ENCODE measurements at places on chromosomes 16 and 17.

DNA sequence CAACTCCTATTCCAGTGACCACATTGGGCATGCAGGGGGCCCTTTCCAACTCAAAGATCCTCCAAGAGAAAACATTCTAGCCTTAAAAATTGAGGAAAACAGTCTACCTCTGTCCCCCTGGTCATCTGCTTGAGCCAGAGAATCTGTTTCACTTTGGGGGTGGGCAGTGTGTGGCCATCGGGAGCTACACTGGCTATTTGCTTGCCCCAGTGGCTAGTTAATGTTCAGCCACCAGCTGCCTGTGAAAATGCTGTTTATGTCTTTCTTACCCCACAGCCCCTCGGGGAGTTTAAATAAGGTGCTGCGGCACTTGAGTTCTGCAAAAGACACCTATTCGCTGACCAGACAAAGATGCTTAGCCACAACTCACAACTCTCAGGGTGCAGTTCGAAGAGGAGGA lies 43.4 kb downstream of the GNAO1 start:
- no peak for DNase-seq

DNA sequence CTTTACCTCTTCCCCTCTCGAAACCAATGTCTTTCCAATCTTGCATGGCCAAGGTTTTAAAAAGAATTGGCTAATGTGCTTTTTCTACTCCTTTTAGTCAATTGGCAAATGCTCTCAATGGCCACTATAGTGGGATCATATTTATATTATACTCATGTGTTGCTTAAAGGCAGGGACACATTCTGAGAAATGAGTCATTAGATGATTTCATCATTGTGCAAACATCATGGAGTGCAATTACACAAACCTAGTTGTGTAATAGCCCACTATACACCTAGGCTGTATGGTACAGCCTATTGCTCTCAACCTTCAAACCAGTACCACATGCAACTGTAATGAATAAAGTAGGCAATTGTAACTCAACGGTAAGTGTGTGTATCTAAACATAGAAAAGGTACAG lies 180.9 kb downstream of the HS3ST3A1 start:
- no peak for DNase-seq

DNA sequence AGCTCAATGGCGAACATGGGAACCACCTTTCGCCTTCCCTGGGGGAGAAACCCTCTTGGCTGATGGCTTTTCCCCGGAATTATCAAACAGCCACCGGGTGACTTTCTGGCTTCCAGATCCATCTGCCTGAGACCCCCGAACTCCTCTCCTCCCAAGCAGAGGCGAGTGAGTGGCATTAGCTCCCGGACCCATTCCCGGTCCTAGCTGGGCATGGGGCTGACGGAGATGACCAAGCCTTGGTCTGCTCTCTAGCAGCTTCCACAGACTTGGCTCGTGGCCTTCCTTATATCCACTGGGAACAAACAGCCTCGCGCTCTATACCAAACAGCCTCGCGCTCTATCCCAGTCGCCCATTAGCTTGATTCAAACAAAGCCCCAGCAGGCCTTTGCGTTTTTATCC lies 62.4 kb downstream of the CCDC182 start:
- no peak for DNase-seq

DNA sequence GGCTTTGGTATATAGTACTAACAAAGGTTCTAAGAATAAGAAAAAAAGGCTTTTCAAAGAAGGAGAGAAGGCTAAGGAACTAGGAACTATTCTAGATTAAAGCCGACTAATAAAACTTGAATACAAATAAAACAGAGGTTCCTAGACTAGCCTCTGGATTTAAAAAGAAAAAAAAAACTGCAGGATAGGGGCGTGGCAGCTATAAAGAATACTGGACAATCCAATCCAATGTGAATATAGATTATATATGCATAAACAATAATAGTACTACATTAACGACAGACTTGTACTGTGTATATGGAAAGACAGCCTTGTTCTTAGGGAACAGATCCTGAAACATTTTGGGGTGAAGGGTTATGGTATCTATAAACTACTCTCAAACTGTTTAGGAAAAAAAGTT lies 23.9 kb upstream of the ANKFY1 start:
- DNase-seq: no peak

GRCh38 chr17:82605939-82606600 lies 42.2 kb downstream of the WDR45B start:
- DNase-seq: no peak

DNA sequence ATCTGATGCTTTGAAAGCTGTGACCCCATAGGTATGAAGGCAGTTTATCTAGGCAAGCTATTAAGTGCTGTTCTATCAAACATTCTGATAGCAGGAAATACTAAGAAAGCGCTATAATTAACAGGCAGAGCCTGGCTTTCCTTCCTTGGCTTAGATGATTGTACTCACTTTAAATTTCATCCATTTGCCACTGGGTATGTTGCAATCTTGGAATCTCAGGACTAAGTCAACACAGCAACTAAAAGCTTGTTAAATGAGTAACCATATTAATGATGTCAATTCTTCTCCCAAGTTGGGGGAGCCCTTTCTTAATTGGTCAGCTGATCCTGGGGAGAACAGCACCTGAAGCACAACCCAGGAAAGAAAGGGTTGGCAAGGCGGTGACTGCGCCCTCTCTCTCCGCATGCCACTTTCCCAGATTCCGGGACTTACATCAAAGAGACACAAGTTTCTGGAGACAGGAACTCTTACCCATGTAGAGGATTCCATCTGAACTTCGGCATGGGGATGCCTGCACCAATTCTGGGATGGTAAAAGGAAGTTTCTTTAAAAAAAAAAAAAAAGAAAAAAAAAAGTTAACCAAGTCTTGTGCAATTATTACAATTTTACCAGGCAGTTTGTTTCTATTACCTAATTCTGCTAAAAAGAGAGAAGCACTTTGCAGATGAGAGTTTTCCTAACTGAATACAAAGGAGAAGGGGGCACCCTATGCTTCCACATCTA lies 54.4 kb upstream of the ICAM2 start:
- DNase-seq: no peak

- no peak for DNase-seq
These were observed 22.8 kb downstream of the OMG start for GRCh38 chr17:31274252-31274651.

GRCh38 chr17:19725486-19725885 lies 9.1 kb upstream of the SLC47A2 start:
- no peak for DNase-seq

GRCh38 chr17:40722241-40722640 lies 18.7 kb upstream of the KRT24 start:
- no peak for DNase-seq

GRCh38 chr16:54437921-54438320 lies 151.3 kb upstream of the IRX3 start:
- no peak for DNase-seq

DNA sequence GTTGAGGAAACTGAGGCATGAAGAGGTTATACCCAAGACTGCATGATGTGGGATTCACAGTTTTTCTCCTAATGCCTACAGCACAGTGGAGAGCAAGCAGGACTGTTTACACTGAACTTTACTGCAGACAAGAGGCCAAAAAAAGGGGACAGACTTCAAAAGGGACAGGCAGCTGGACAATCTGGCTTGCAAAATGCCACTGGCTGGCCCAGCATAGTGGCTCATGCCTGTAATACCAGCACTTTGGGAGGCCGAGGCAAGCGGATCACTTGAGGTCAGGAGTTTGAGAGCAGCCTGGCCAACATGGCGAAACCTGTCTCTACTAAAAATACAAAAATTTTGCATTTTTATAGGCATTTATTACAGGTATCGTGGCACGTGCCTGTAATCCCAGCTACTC lies 2.0 kb upstream of the MGAT5B start:
- DNase-seq: no peak

- no peak for DNase-seq
These were observed 18.3 kb upstream of the TNFRSF13B start for GRCh38 chr17:16989953-16990860.

DNA sequence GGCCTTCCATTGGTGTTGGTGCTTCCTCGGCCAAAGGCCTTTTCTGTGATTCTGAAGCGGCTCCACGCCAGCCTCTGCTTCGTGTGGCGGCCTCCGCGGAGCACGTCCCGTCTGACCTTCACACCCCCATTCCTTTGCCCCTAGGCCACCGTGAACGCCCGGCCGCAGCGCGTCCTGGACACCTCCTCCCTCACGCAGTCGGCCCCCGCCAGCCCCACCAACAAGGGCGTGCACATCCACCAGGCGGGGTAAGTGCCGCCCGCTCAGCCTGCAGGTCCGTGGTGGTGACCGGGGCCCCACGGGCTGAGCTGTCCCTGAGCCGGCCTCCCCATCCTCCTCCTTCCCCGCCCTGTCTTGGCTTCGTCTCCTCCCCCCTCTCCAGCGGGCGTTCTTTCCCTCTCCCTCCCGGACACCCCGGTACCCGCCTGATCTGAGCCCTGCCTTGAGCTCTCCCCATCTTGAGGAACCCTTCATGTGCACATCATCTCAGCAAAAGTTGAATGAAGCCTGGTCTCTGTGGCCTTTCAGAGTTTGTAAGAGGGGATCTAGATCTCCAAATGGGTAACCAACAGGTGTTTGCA lies 69.0 kb upstream of the CHMP6 start:
- DNase-seq: peak; percentile 14

- DNase-seq: no peak
These were observed 3.5 kb upstream of the DLX4 start for GRCh38 chr17:49965524-49965909.

DNA sequence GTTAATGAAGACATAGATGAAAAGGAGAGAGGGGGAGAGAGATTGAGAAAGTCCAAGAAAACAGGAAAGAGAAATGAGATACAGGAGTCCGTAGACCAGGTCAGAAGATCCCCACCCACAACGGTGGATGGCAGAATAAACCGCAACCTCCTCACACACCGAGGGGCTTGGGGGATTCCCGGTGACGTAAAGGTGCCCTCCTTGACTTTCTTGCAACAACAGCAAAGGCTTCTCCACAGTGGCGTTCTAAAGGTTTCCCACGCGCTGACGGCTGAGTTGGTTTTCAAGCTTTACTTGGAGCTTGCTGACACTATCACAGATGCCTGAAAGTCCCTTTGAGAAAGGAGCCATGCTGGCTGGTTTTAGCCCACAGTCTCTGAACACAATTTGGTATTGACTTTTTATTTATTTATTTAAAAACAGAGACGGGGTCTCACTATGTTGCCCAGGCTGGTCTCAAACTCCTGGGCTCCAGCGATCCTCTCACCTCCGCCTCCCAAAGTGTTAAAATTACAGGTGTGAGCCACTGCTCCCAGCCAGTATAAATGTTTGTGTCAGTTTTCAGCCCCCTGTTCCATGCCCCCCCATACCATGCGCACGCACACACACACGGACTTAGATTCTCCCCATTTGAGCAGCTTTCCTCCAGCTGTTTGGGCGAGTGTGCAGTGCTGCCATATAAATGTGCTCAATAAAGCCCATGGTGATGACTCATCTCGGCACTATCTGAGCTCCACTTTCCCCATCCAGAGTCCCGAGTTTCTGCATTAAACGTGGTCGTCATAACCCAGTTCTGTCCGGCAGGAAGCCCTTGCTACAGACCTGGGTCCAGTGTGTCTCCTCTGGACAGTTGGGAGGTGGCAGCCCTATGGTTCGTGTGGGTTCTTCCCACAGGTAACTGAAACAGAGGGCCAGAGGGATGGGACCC lies 33.0 kb upstream of the SEC14L1 start:
- DNase-seq: no peak

DNA sequence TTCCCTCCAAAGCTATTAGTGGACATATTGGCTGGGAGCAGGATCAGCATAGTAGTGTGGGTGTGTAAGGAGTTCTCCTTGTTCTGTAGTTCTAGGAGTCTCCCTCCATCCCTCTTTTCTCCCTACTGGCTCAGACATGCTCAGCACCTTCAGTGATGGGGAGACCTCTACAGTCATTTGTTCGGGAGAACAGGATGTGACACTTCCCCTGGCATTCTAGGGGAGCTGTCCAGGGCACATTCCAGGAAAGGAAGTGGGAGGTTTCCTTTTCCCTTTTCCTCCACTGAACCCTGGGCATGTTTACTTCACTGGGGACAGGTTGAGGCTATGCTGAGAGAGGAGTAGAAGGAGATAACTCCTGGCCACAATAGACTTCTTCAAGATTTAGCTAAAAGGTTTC lies 86.5 kb downstream of the MYH13 start:
- DNase-seq: no peak

DNA sequence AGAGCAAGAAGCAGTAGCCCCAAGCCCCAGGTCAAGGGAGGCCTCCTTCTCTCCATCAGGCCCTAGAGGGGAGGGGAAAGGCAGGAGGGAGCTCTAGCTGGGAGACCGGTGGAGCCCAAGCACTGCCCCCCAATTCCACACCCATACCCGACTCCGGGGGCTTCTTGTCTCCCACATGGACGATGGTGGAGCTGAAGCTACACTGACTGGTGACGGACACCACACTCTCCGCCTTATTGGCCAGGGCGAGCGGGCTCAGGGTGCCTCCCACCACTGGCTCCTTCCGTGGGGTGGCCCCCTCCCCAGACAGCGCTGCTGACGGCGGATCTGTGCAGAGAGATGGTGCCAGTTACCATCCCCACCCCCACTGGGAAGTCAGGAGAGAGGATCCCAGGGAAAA lies 6.4 kb downstream of the PER1 start:
- DNase-seq: no peak

GRCh38 chr17:55563363-55563762 lies 52.1 kb upstream of the SMIM36 start:
- DNase-seq: no peak

DNA sequence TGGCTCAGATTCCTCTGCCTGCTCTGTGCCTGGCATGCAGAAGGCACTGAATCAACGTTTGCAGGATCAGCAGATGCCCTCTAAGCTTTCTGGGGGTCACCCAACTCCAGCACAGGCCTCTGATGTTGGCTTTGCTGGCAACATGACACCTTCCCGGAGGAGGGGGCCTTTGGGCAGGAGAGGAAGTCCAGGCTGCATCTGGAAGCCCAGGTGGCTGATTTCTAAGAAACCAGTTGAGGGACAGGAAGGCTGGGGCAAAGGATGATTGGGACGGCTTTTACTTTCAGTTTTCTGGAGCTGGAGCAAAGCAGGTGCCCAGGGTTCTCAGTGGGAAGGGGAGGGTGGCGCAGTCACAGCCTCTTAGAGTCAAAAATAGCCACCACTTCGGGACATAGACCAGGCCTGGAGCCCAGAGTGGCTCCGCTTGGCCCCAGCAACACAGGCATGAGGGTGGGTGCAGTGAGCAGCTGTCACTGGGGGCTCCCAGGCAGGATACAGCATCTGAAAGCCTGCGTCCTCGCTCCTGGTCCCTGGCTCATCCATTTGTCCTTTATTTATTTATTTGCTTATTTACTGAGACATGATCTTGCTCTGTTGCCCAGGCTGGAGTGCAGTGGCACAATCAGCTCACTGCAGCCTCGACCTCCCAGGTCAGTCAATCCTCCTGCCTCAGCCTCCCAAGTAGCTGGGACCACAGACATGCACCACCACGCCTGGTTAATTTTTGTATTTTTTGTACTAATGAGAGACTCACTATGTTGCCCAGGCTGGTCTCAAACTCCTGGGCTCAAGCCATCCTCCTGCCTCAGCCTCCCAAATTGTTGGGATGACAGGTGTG lies 15.1 kb downstream of the SOCS1 start:
- no peak for DNase-seq

GRCh38 chr17:66704858-66705520 lies 129.9 kb upstream of the CACNG5 start:
- no peak for DNase-seq

- no peak for DNase-seq
These were observed 206.5 kb upstream of the IRX3 start for GRCh38 chr16:54493061-54493460.
